Activated naive CD4-positive, alpha-beta T cell treated with anti-CD3 and anti-CD28 coated beads, Interleukin-2, amount 10 ng/mL, durations not matched to agents 5 hours and 36 hours (primary cell): ENCODE measurements at places on chromosomes 5 and 9. TPM values are rescaled to one million over a fixed set of nuclear protein-coding genes. Genes with fewer than 3 reads are reported as not detected.

FAM78A gene
- 112 TPM for total RNA-seq

WDR38 gene
- not detected for total RNA-seq

TAF11L3 gene
- total RNA-seq, result not detected

GABRP gene
- not detected for total RNA-seq

NR5A1 gene
- not detected for total RNA-seq

PDLIM4 gene
- total RNA-seq, result not detected

HAVCR2 gene
- 57.3 TPM for total RNA-seq

PRR7 gene
- 8.7 TPM for total RNA-seq

STKLD1 gene
- 1.0 TPM for total RNA-seq

PCDHA1 gene
- not detected for total RNA-seq

NTRK2 gene
- total RNA-seq, result 0.31 TPM

SPZ1 gene
- total RNA-seq, result not detected

FAM151B gene
- total RNA-seq, result 0.23 TPM

ORM1 gene
- total RNA-seq, result not detected

PDE6A gene
- total RNA-seq, result not detected

NSUN2 gene
- 69.1 TPM for total RNA-seq

CSNK1A1 gene
- 156 TPM for total RNA-seq

COL15A1 gene
- 0.10 TPM for total RNA-seq

FIBCD1 gene
- total RNA-seq, result not detected

OSMR gene
- not detected for total RNA-seq

FRRS1L gene
- not detected for total RNA-seq

CER1 gene
- total RNA-seq, result not detected

SPINK13 gene
- total RNA-seq, result not detected

INSYN2B gene
- total RNA-seq, result not detected

SMU1 gene
- total RNA-seq, result 24.4 TPM

CAVIN4 gene
- 0.12 TPM for total RNA-seq

FBN2 gene
- not detected for total RNA-seq

PCDHB4 gene
- not detected for total RNA-seq

PDCD1LG2 gene
- total RNA-seq, result 1.0 TPM

LHX3 gene
- not detected for total RNA-seq

SCGB3A2 gene
- total RNA-seq, result not detected

FOXD4L6 gene
- 0.10 TPM for total RNA-seq

WHRN gene
- total RNA-seq, result 0.75 TPM

PCDHGC5 gene
- total RNA-seq, result not detected

TAF11L10 gene
- not detected for total RNA-seq

LRRC70 gene
- total RNA-seq, result 0.91 TPM

FBP1 gene
- 1.3 TPM for total RNA-seq

GABRA1 gene
- not detected for total RNA-seq

TSSK1B gene
- not detected for total RNA-seq

MEGF10 gene
- not detected for total RNA-seq

KIAA0825 gene
- 1.4 TPM for total RNA-seq

ZNF879 gene
- total RNA-seq, result 7.3 TPM

RGS7BP gene
- not detected for total RNA-seq

SERF1A gene
- 7.5 TPM for total RNA-seq

STOM gene
- total RNA-seq, result 25.8 TPM

RNF224 gene
- not detected for total RNA-seq

GRXCR2 gene
- not detected for total RNA-seq

IRX4 gene
- not detected for total RNA-seq

CATSPER3 gene
- 0.67 TPM for total RNA-seq

RICTOR gene
- 47.8 TPM for total RNA-seq

KIF4B gene
- 0.07 TPM for total RNA-seq

RFESD gene
- 7.5 TPM for total RNA-seq

SPATA31E1 gene
- not detected for total RNA-seq

FCN2 gene
- not detected for total RNA-seq

COL27A1 gene
- 2.8 TPM for total RNA-seq

DIMT1 gene
- 24.3 TPM for total RNA-seq
